ENCODE measurements at places on chromosomes 5 and 9.

- DNase-seq, result no peak
Observed at GRCh38 chr9:137671721-137672120, 52.9 kb downstream of the EHMT1 start.

GRCh38 chr5:151221574-151221973 is 2.3 kb downstream of the CCDC69 start:
- DNase-seq, result no peak

GRCh38 chr9:99866398-99866797 is 40.1 kb upstream of the STX17 start:
- no peak for DNase-seq

GRCh38 chr5:14925326-14925725 is 53.7 kb upstream of the ANKH start:
- no peak for DNase-seq

DNA sequence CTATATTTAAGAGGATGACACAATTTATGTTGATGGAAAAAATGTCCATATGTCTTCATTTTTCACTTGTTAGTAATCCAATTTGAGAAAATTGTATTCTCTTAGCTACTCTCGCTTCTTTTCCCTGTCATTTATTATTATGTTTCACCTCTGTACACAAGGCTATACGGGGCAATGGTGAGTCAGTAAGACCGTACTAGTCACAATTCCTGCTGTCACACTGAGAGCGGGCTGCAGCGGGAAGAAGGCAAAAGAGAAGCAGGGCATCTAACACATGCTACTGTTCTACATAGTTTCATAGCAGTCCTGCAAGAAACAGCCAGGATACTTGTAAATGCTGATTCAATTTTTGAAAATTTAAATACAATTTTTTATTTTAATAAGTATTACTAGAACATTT is 23.3 kb upstream of the PRDM9 start:
- DNase-seq, result no peak

DNA sequence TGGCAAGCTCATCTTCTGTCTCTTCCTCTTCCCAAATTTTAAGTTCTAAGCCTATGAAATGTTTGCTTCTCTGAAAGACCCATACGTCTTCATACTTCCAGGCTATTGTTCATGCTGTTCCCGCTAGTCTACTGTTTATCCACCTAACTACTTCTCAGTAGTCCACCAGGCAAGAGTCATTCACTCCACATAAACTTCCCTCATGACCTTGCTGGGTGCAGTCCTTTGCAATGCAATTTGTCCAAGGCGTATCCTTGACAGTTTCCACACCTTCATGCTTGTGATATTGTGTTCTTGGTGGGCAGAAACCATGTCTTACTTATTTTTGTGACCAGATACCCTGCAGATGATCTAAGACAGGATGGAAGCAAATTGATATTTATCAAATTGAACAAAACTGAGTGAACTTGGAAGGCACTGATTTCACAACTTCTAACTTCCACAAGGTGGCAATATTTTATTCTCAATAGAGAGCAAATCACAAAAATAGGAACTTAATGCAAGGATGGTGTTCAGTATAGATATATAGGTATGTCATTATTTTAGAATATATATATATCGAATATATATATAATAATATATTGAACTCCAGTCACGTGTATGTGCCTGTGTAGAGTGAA is 30.3 kb downstream of the TYRP1 start:
- DNase-seq, result no peak

- DNase-seq, result no peak
Observed at GRCh38 chr9:89020754-89021153, 29.5 kb downstream of the S1PR3 start.

GRCh38 chr9:4574657-4575243 is 84.5 kb downstream of the SLC1A1 start:
- DNase-seq, result no peak

- no peak for DNase-seq
Observed at GRCh38 chr5:108101130-108101529, 280.8 kb downstream of the FBXL17 start.

DNA sequence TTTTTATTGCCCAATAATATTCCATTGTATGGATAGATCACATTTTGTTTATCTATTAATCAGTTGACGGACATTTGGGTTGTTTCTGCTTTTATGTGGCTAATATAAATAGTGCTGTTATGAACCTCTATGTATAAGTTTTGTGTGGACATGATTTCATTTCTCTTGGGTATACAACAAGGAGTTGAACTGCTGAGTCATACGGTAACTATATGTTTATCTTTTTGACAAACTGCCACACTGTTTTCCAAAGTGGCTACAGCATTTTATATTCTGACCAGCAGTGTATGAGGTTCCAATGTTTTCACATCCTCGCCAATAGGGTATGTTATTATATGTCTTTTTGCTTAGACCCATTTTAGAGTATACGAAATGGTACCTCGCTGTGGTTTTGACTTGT is 264.3 kb downstream of the RFX3 start:
- DNase-seq, result no peak

DNA sequence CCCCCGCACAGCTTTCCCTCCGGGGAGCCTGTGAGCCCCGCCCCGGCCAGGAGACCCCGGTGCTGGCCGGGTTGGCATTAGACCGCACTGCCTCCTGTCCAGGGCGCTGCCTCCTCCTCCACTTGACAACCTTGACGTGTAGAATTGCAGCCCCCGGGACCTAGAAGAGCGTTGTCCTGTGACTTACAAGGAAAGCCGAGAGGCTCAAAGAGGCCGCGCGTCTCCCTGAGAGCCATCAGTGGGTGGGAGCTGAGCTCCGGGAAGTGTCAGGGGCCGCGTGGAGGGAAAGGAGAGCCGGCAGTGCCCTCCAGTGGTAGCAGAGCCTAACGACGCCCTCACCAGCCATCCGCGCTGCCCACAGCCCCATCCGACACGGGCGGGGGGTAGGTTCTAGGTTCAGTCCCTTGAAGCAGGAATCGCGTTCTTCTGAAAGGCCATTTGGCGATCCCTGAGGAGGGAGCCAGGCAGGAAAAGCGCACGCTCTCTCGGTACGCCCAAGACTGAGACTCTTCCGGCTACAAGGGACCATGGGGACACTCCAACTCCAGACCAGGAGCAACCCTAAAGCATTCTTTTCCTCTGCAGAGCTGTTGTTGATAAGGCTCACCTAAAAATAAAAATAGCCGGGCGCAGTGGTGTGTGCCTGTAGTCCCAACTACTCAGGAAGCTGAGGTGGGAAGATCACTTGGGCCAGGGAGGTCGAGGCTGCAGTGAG is 40.6 kb upstream of the SAP30L start:
- no peak for DNase-seq

DNA sequence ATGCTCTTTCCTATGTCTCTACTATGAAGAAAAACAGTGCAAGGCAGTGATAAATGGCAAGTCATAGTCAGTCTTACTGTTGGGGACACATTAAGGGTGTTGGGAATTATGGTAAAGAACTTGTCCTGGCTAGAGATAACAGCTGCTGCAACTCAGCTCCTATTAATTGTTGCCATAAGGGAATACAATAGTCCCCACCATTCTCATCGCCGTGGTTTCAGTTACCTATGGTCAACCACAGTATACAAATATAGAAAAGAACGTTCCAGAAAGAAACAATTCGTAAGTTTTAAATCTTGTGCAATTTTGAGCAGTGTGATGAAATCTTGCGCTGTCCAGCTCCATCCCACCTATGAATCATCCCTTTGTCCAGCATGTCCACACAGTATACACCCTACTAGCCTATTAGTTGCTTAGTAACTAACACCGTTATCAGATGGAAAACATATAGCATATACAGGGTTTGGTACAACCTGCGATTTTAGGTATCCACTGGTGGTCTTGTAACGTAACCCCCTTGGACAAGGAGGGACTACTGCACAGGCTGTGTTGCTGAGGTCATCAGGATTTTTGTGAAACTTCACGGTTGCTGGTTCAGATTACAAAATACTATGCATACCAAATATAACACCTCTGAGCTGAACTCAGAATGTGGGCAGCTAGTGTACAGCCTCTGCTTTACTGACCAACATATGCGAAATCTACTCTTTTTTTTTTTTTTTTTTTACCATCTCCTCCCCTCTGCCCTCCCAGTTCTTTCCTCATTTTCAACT is 53.5 kb downstream of the ZFR start:
- DNase-seq, result no peak

DNA sequence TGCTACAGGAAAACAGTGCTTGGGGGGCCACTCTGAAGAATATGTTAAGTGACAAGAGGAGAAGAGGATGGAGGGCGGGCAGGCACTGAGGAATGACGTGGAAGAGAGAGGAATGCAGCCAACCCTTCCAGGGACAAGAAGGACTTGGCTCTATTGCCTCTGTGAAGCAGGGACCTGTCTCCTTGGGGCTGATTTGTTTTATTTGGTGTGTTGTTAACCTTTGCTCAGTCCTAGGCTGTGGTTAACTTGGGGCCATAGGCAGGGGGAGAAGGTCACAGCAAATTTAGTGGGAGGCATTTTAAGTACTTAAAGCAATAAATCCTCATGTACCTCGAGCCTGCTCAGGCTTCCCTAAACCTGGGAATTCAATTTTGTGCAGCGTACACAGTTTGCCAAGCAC is 39.9 kb downstream of the KIF4B start:
- no peak for DNase-seq
